ENCODE measurements at places on chromosomes 2 and 18.

DNA sequence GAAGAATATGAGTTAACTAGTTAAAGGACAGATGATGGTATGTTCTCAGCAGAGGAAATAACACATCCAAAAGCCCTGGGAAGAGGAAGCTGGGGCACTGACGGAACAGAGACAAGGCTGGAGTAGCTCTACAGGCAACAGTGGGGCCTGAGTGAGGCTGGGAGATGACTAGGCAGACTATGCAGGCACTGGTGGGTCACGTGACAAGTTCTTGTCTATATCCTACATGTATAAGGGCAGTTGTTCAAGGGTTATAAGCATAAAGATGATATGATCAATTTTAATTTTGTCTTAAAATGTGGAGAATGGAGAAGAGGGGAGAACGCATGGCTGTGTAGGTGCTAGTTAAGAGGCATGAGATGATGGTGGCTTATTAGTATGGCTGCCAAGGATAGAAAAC is 68.6 kb downstream of the KCNS3 start:
- no peak for DNase-seq

GRCh38 chr2:232696609-232697058 is 497 bp upstream of the GIGYF2 start:
- no peak for DNase-seq

- no peak for DNase-seq
Observed at GRCh38 chr18:61823595-61823994, 69.2 kb downstream of the RNF152 start.

GRCh38 chr2:175518206-175518605 is 336.7 kb upstream of the ATP5MC3 start:
- no peak for DNase-seq

GRCh38 chr2:232328516-232329460 is 49.8 kb upstream of the ALPP start:
- DNase-seq: no peak

DNA sequence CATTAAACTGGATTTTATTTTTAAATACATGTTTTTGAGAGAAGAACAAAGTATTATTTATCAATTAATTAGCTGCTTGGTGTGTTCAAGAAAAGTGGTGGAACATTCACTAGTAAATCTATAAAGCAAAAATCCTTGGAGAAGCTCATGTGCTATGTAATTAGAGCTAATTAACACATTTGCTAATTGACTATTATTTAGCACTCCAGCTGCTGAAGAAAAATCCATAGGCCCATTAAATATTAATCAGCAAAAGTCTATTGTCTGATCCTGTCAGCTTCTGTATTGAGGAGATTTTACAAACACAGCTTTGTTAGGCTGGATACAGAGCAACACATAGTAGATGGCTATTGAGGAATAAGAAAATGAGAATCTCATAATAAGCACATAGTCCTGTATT is 336.1 kb downstream of the RBM43 start:
- no peak for DNase-seq

DNA sequence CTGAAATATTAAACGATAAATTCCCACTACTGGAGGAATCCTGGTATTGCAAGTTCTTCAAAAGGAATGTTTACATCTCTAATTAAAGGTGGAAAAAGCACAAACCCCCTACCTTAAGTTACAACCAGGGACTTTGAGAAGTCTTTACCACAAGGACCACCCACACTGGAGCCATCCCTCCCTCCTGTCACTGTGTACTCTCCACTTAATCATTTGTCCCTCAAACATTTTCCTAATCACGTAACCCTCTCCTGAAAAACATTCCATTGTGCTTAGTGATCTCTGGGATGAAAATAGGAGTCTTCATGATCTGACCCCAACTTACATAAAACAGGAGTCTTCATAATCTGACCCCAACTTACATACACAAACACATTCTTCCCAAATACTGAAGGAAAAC is 85.7 kb downstream of the SUCLG1 start:
- DNase-seq: no peak

GRCh38 chr2:64998658-64999061 is 9.5 kb downstream of the SLC1A4 start:
- DNase-seq: no peak

- DNase-seq: no peak
Observed at GRCh38 chr2:224904381-224904780, 137.9 kb downstream of the DOCK10 start.

GRCh38 chr18:34844732-34845459 is 134.8 kb downstream of the DTNA start:
- no peak for DNase-seq

GRCh38 chr18:29123706-29124530 is 947.0 kb upstream of the CDH2 start:
- DNase-seq: no peak

Data from Panc1 (cell line).